Upper lobe of right lung (tissue), 1 donor: ENCODE measurements at places on chromosomes 11 and 22.

DNA sequence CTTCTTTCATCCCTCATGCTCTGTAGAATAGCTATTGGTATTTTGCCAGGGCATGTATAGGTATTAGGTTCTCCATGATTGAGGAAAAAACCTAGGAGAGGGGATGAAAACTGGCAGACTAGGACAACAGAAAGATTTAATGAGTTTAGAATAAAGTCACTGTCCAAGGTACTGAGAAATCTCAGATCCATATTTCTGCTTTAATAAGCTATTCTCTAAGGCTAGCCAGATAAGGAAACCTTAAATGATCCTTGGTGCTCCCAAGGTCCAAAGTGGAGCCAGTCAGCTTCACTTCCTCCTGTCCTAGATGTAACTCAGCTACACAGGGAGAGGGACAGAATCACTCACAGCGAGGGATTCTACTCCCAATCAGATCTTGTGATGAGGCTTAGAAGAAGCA, 13.7 kb upstream of the CSNK2A3 start:
- H3K27me3 ChIP-seq, result no peaks in the 10 kb centered on the region
- H3K4me1 ChIP-seq, result no peaks in the 10 kb centered on the region
- H3K4me3 ChIP-seq, result no peak overlapping the region
- no peak overlapping the region for H3K27ac ChIP-seq
- DNase-seq, result no peak

GRCh38 chr11:84648471-84648870, 978.7 kb downstream of the DLG2 start:
- H3K4me3 ChIP-seq, result no peak overlapping the region
- H3K36me3 ChIP-seq, result no peaks in the 10 kb centered on the region
- H3K27me3 ChIP-seq, result no peaks in the 10 kb centered on the region
- H3K27ac ChIP-seq, result no peak overlapping the region
- no peak for DNase-seq
- no peaks in the 10 kb centered on the region for H3K4me1 ChIP-seq

DNA sequence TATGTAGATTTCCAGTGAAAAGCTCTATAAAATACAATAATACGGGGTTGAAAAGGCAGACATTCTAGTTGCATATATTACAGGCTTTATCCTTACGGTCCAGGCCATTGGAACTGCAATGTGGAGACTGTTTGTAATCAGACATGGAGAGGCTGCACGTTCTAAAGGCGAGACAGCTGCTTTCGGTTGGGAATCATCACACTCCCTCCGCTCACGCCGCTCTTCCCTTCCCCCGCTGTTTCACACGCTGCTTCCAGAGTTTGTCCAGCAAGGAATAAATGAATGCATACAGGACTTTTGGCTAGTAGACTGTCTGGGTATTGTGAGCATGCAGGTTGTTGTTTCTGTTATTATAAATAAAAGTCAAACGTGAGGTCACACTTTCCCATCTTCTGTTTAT, 13.5 kb upstream of the EFCAB6 start:
- H3K27me3 ChIP-seq, result peaks cover 4% of the 10 kb centered on the region
- DNase-seq, result no peak
- H3K4me1 ChIP-seq, result peaks cover 3% of the 10 kb centered on the region
- no peaks in the 10 kb centered on the region for H3K36me3 ChIP-seq
- no peak overlapping the region for H3K27ac ChIP-seq
- no peak overlapping the region for H3K4me3 ChIP-seq

DNA sequence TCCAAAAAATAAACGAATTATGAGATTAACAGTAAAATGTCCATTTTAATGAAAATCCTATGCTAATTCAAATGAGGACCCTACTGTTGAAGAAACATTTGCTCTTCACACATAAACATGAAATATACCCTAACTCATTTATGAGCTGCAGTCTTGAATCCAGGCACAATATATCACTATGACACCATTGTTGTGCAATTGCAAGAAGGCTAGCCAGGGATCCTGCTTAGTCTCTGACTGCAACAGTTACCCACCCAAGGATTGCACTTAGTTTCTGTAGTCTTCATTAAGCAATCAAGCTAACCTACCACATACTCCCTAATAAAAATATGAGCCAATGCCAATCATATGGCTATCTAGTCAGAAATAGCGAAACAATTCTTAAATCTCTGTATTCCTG, 981.0 kb upstream of the FAT3 start:
- H3K27ac ChIP-seq, result no peak overlapping the region
- no peaks in the 10 kb centered on the region for H3K27me3 ChIP-seq
- no peaks in the 10 kb centered on the region for H3K36me3 ChIP-seq
- H3K4me3 ChIP-seq, result no peak overlapping the region

GRCh38 chr22:48391820-48392219, 1435.9 kb downstream of the BRD1 start:
- H3K36me3 ChIP-seq, result no peaks in the 10 kb centered on the region
- H3K4me3 ChIP-seq, result no peak overlapping the region
- no peaks in the 10 kb centered on the region for H3K4me1 ChIP-seq
- no peak for DNase-seq

- peaks cover 60% of the 10 kb centered on the region for H3K4me1 ChIP-seq
- H3K4me3 ChIP-seq, result peak overlapping the region; percentile 80
- no peak for DNase-seq
- no peaks in the 10 kb centered on the region for H3K36me3 ChIP-seq
- H3K27me3 ChIP-seq, result no peaks in the 10 kb centered on the region
Observed at GRCh38 chr11:96339706-96340554, 3.1 kb downstream of the MAML2 start.

- peak; percentile 97 for DNase-seq
- peak within 1 kb of the TSS; percentile 80 for H3K4me3 ChIP-seq
- peaks cover 8% of the 10 kb centered on the region for H3K36me3 ChIP-seq
Observed at GRCh38 chr11:6389905-6390717, at the start of gene SMPD1. Gene SMPD1 (plus strand): TSS chr11:6390474. CDS start chr11:6390599, 125 bp downstream.

GRCh38 chr11:65593518-65594414, 1.8 kb downstream of the KCNK7 start:
- H3K27me3 ChIP-seq, result no peaks in the 10 kb centered on the region
- peaks cover 43% of the 10 kb centered on the region for H3K36me3 ChIP-seq
- no peak overlapping the region for H3K4me3 ChIP-seq
- DNase-seq, result no peak
- no peaks in the 10 kb centered on the region for H3K4me1 ChIP-seq

- no peak for DNase-seq
- no peak overlapping the region for H3K4me3 ChIP-seq
- H3K4me1 ChIP-seq, result no peaks in the 10 kb centered on the region
- H3K36me3 ChIP-seq, result no peaks in the 10 kb centered on the region
Observed at GRCh38 chr11:89477175-89477574, 14.0 kb downstream of the NOX4 start.

- no peaks in the 10 kb centered on the region for H3K4me1 ChIP-seq
- H3K36me3 ChIP-seq, result no peaks in the 10 kb centered on the region
- H3K27ac ChIP-seq, result no peak overlapping the region
- no peak overlapping the region for H3K4me3 ChIP-seq
- peak; percentile 76 for DNase-seq
Observed at GRCh38 chr11:125941619-125942611, 3.9 kb upstream of the VSIG10L2 start.
